ENCODE measurements at places on chromosomes 11 and 22.

- no peak for DNase-seq
Observed at GRCh38 chr11:109733245-109733644, 311.3 kb downstream of the C11orf87 start.

GRCh38 chr11:75826461-75827230 is 11.6 kb downstream of the UVRAG start:
- no peak for DNase-seq

DNA sequence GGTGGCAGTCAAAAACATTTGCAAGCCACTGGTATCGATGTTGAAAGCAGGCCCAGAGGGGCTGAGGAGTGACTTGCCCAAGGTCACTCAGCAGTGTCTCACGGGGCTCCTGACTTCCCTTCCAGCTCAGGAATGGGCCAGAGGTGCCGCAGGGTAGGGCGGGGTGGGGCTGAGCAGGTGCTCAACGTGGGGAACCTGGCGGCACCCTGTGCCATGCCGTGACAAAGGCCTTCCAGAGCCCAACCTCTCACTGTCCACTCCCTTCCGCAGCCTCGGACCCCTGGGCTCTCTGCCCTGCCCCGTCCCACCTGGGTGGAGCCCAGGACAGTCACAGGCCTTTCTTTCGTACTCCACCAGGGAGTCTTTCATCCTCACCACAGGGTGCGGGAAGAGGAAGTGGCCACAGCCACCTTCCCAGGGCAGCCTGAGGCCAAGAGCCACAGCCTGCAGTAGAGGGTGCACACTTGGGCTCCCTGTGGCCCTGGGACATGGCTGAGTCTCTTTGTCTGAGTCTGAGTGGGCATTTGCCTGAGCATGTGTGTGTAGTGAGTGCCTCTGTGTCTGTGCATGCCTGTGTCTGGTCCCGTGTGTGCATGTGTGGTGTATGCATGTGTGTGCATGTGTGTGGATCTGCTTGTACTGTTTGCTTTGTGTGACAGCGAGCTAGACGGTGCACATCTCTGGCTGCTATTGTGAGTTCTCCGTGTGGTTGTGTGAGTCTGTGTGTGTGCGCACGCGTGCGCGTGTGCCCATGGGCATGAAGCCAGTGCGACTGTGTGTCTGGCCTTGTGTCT is 6.0 kb upstream of the LIF start:
- peak; percentile 57 for DNase-seq

GRCh38 chr11:130022799-130023198 is 20.2 kb upstream of the PRDM10 start:
- no peak for DNase-seq

- DNase-seq, result peak; percentile 61
Observed at GRCh38 chr11:63869683-63870082, 30.8 kb downstream of the MARK2 start.

GRCh38 chr11:1488575-1489180 is 2.1 kb upstream of the MOB2 start:
- DNase-seq, result no peak

Measured in hematopoietic multipotent progenitor cell treated with erythropoietin and hydrocortisone succinate and interleukin-3 and kit ligand, for 4 days (in vitro differentiated cells).